Mucosa of gallbladder (tissue), 1 donor: ENCODE measurements at places on chromosomes 5 and 9. TPM values are rescaled to one million over a fixed set of nuclear protein-coding genes. Genes with fewer than 3 reads are reported as not detected.

The PNPLA7 gene
- total RNA-seq, result 16.5 TPM

DNA sequence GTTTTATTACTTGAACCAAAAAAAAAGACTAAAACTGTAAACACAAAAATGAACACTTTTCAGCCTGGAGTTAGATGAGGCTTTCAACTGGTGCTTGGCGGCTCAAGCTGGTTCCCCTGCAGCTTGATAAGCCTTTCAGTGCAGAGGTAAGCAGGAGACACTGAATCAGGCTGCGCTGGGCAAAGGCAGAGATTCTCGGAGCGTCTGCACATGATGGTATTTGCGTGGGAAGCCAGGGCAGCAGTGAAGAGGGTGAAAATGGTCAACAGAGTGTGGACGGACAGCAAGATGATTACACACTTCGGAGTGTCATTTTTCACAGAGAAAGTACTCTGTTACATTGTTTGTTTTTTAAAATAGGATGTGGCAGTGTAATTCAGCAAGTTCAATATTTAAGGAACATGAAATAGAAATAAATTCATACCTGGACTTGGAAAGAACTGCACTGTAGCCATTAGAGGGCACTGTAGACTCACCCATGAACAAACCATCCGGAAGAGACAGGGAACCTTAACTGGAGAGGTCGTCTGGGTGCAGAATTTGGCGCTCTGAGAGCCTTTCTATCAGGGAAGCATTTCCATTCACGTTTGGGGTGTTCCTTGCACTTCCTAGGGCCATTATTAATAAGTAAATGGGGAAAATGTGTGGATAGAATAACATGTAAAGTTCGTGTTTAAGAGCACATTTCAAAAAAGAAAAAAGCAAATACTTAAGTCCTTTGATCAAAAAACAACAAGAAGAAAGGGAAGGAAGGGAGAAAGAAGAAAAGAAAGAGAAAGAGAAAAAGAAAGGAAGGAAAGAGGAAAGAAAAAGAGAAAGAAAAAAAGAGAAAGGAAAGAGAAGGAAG lies 69.8 kb downstream of the ICE1 start:
- DNase-seq, result peak; percentile 29

- DNase-seq, result no peak
These were observed 609.4 kb downstream of the DTWD2 start for GRCh38 chr5:118378959-118379358.

The MYO10 gene
- 16.2 TPM for total RNA-seq

DNA sequence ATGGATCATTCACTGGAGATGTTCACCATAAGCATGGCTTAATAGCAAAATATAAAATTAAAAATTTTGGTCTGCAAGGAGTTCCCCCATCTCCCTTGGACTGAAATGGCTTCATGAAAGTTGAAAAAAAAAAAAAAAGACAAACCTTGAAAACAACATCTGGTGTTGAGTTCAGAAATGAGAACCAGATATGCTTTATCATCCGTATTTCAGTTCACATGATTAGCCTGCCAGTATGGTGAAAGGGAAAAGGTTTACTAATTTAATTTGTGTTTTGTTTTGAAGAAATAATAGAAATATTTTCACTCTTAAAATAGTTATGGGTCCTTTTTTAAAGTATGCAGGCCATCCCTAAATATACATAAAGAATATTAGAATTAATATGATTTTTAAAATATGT lies 67.8 kb downstream of the TMEM167A start:
- DNase-seq, result no peak

GRCh38 chr5:108367679-108368334 lies 14.1 kb downstream of the FBXL17 start:
- DNase-seq, result no peak

DNA sequence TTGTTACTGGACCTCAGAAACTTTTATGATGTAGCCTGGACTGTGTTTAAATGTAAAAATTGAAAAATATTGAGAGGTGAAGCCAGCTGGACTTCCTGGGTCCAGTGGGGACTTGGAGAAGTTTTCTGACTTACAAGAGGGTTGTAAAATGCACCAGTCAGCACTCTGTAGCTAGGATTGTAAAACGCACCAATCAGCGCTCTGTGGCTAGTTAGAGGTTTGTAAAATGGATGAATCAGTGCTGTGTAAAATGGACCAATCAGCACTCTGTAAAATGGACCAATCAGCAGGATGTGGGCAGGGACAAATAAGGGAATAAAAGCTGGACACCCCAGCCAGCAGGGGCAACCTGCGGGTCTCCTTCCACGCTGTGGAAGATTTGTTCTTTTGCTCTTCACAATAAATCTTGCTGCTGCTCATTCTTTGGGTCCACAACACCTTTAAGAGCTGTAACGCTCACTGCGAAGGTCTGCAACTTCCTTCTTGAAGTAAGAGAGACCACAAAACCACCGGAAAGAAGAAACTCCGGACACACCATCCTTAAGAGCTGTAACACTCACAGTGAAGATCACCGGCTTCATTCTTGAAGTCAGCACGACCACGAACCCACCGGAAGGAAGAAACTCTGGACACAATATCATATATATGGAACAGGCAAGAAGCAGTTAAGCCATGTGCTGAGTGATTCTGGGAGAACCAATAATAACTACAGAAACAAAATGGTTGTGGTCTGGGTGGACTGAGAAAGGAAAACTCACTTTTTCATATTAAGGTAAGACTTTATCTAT lies 201.3 kb downstream of the GABRG2 start:
- no peak for DNase-seq

The ECSCR gene
- 9.4 TPM for total RNA-seq

The HTR4 gene
- 3.8 TPM for total RNA-seq

DNA sequence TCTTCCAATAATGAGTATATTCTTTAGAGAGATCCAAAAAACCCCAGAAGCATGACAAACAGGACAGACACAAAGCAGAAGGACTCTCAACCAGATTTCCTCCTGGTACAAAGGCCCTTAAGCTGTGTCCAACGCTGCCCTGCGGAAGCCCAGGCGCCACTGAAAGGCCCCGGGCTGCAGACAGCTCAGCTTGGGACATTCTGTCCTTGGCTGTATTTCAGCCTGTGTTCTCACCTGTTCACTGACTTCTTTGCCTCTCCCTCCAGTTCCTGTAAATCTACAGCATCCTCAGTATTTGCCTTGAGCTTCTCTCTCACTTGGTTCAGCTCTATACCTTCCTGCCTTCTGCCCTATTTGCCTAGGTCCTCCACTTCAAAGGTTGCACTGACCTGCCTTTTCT lies 96.5 kb downstream of the SH3TC2 start:
- no peak for DNase-seq

DNA sequence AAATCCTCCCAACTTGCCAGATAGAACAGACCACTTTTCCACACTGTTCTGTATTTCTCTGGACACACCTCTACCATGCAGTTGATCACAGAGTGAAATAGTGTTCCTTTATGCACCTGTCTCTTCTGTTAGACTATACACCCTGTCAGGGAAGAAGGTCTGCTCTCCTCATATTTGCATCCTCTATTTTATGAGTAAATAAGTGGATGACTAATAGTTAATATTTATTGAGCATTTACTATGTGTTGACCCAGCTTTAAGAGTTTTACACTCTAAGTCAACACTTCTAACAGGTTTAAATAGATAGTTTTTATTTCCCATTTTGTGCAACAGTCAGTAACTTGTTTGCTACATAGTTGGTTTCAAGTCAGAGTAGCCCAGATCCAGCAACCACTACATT lies 452.8 kb upstream of the MPDZ start:
- DNase-seq, result no peak

The CCL27 gene
- total RNA-seq, result not detected

GRCh38 chr9:104092875-104093600 lies 1.1 kb upstream of the SMC2 start:
- no peak for DNase-seq

GRCh38 chr5:33068786-33069185 lies 357.7 kb downstream of the NPR3 start:
- no peak for DNase-seq

DNA sequence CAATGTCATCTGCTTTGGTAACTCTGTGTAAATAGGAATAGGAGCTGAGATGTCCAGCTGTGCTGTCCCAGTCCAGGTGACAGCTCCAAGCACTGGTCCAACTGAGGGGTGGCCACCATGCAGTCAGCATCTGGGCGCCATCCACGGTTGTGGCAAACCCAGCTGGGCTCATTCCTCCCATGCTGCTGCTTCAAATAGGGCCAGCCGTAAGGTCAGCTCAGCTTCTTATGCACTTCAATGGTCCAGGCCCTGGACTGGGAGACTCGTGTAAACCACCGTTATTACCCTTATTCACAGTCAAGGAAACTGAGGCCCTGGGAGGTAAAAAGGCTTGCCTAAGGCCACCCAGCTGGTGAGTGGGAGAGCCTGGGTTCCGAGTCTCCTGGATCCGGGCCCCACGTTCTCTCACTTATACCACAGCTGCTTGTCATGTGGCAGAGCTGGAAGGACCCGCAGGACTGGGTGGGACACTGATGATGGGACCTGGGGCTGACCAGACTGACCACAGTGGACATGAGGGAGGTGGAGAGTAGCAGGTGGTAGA lies 38.7 kb upstream of the ANGPTL2 start:
- DNase-seq, result no peak

DNA sequence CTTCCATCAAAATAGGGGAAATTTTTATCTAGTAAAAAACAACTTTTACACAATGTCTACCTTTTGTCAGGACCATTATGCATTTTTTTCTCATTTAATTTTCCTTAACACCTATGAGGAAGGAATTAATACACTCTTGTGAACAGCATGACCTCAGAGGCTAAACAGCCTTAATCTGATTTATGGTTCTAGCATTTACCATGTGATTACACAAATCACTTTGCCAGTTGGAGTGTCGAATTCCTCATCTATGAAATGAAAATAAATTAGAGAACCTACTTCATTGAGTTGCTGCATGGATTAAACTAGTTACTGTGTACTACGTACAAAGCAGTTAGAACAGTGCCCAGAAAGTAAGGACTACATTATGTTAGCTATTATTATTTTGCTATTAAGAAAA lies 187.7 kb upstream of the MPDZ start:
- DNase-seq, result no peak

DNA sequence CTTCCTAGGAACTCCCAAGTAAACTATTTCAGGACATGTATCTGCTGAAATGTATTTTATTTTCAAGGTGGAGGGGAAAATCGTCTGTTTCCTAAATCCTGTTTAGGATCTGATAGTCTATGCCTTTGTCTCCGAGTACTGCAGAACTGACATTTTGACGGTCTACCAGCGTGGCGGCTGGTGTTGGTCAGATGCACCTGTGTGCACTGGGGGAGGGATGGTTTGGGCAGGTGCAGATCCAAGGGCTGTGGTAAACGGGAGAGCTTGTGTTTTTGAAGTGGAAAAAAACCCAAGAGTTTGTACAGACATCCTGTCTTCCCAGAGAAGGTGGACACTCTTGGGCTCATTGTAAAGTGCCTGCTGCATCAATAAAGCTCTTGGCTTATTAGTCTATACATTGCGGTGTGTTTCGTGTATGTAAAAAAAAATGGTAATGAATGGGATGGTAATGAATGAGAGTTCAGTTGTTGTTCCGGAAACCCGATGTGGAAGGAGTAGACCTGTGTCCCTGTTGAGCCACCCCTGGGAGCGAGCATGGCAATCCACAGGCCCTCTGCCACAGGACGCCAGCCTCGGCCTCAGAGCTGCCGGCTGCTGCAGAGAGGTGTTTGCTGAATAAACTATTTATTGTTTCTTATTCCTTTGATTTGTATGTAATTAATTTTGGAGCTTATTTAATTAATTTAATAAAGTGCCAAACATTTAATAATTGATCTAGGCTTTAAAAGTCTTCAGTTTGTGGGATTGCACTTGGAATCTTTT lies 15.3 kb downstream of the ARPC5L start:
- no peak for DNase-seq

GRCh38 chr9:119794836-119795235 lies 425.6 kb upstream of the BRINP1 start:
- no peak for DNase-seq

GRCh38 chr5:154465169-154465568 lies 12.9 kb downstream of the HAND1 start:
- no peak for DNase-seq

DNA sequence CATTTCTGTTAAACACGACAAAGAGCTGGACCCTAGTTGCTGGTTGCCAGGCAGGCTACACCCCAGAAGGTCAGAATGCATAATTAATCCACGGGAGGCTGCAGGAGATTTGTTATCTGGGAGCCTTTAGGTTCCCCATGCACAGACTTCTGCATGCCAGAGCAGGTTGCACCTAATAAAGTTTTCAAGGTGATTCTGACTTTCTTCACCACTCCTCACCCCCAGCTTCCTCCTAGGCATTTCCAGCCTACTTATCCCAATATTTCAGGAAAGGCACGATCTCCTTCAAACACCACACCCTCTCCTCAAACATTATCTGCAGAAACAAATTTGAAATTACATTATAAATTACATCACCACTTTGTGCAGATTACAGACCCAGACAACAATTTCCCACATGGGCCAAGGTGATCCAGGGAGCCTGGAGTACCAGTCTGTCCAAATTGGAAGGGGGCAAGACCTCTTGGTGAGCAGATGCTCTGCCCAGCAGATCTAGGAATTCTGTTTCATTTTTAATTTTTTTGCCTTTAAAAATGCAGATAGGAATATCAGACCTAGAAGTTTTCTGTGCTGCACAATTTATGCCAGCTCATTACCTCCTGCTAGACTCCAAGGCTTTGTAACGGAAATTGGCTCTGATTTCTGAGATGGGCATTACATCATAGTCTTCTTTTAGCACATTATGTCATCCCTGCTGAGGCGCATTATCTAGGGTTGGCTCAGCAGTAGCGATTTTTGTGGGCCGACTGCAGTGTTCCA lies 363.4 kb upstream of the SLC30A5 start:
- DNase-seq, result peak; percentile 43

The NR2F1-AS1 gene
- total RNA-seq, result 29.5 TPM

The IFNA2 gene
- not detected for total RNA-seq

DNA sequence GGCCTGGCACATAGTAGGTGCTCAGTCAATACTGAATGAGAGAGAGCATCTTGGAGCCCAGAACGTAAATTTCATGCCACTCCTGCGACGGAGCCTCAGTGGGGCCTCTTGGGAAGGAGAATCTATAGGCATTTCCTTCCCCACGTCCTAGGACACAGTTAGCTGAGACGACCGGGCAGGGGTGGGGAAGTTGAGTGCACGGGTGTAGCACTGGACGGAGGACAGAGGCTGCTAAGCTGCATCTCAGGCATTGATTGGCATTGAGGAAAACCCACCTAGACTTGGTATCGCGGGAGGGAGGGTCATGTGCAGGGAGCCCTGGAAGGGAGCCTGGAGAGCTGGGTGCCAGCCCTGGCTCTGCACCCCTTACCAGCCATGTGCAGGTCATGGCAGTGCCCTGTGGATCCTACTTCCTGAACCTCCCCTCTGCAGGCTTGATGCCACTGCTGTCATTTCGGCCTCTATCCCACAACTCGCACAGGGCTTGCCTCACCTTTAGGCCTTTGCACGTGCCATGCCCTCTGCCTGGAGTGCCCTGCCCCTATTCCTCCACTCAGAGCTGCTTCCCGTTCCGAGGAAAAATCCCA lies 25.6 kb downstream of the NEK6 start:
- no peak for DNase-seq

GRCh38 chr5:154418344-154418820 lies 27.4 kb upstream of the SAP30L start:
- DNase-seq, result peak; percentile 20

GRCh38 chr5:144421411-144421810 lies 250.7 kb downstream of the KCTD16 start:
- no peak for DNase-seq

- no peak for DNase-seq
These were observed 154.2 kb upstream of the SV2C start for GRCh38 chr5:75928992-75929391.

- DNase-seq, result peak; percentile 78
These were observed 41.3 kb upstream of the ZSWIM6 start for GRCh38 chr5:61290791-61291210.

GRCh38 chr9:87601176-87601575 lies 103.5 kb downstream of the DAPK1 start:
- peak; percentile 59 for DNase-seq

The NEUROG1 gene
- total RNA-seq, result not detected

The SV2C gene
- 0.20 TPM for total RNA-seq
